ENCODE measurements at places on chromosomes 2 and 18. TPM values are rescaled to one million over a fixed set of nuclear protein-coding genes. Genes with fewer than 3 reads are reported as not detected.

DNA sequence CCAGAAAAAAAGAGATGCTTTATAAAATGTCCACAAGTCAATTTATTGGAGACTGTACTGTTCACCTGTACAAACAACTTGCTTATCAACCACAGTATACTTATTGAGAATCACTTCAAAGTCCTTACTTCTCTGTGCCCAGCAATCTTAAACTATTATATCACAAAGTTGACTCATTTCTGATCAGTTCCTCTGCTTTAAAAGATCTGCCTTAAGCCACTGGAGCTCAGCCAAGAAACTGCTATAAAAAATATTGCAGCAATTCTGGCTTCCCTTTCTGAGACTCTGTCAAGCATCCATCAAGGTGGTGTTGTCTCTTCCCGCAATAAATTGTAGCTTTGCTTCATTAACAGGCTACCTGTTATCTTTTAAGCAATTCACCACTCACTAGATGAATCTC, 375.2 kb upstream of the SPHKAP start:
- H3K27me3 ChIP-seq: no peaks in the 10 kb centered on the region
- no peaks in the 10 kb centered on the region for H3K4me1 ChIP-seq
- no peak overlapping the region for H3K4me3 ChIP-seq
- H3K36me3 ChIP-seq: no peaks in the 10 kb centered on the region
- no peak for DNase-seq

- DNase-seq: no peak
- H3K27me3 ChIP-seq: peaks cover 100% of the 10 kb centered on the region
- no peak overlapping the region for H3K27ac ChIP-seq
- peaks cover 58% of the 10 kb centered on the region for H3K4me1 ChIP-seq
- no peaks in the 10 kb centered on the region for H3K36me3 ChIP-seq
Measured at GRCh38 chr2:72916743-72917137, 579 bp upstream of the EMX1 start.

GRCh38 chr2:84781942-84782716, 98.8 kb downstream of the TRABD2A start:
- no peak overlapping the region for H3K4me3 ChIP-seq
- no peaks in the 10 kb centered on the region for H3K4me1 ChIP-seq
- DNase-seq: no peak
- no peak overlapping the region for H3K27ac ChIP-seq

DNA sequence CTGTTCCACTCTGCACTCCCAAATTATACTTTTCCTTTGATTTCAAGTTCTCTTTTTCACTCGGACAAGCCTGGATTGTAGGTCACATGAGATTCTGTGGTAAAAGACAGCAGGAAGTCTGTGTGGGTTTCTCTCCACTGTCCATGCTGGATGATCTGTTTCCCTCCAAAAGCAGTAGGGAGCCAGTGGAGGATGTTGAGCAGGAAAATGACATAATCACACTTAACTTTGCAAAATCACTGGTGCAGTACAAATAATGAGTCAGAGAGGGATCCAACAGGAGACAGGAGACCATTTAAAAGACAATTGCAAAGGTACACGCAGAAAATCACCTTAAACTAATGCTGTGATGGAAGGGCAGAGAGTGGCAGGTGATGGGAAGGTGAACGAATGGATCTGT, 301.3 kb downstream of the ZNF407 start:
- H3K4me3 ChIP-seq: no peak overlapping the region
- no peaks in the 10 kb centered on the region for H3K27me3 ChIP-seq
- no peak for DNase-seq

- H3K27ac ChIP-seq: no peak overlapping the region
- no peaks in the 10 kb centered on the region for H3K36me3 ChIP-seq
- DNase-seq: no peak
- no peaks in the 10 kb centered on the region for H3K4me1 ChIP-seq
- H3K27me3 ChIP-seq: no peaks in the 10 kb centered on the region
Measured at GRCh38 chr2:164479460-164479859, 141.8 kb downstream of the GRB14 start.

Gene TDRD15
- not detected for total RNA-seq

DNA sequence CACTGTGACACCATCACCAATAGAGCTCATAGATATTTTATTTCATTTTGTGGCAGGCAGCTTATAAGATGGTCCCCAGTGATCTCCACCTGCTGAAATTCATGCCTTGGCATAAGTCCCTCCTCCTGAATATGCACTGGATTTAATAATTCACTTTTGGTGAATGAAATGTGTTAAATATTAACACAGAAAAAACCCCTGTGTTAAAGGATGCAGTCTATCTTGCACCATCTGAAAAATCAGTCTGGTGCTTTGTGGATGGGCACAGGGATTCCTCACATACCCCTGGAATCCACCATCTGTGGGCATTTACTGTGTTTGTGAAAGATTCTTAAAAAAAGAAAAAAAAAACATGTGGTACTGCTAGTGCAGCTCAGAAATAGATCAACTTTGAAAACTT, 26.1 kb upstream of the WIPF1 start:
- no peak overlapping the region for H3K27ac ChIP-seq
- no peak overlapping the region for H3K4me3 ChIP-seq
- peaks cover 11% of the 10 kb centered on the region for H3K4me1 ChIP-seq
- no peak for DNase-seq

GRCh38 chr2:98895901-98896300, 40.1 kb downstream of the CRACDL start:
- H3K4me1 ChIP-seq: no peaks in the 10 kb centered on the region
- H3K36me3 ChIP-seq: no peaks in the 10 kb centered on the region
- H3K27ac ChIP-seq: no peak overlapping the region
- peaks cover 2% of the 10 kb centered on the region for H3K27me3 ChIP-seq
- H3K4me3 ChIP-seq: no peak overlapping the region

DNA sequence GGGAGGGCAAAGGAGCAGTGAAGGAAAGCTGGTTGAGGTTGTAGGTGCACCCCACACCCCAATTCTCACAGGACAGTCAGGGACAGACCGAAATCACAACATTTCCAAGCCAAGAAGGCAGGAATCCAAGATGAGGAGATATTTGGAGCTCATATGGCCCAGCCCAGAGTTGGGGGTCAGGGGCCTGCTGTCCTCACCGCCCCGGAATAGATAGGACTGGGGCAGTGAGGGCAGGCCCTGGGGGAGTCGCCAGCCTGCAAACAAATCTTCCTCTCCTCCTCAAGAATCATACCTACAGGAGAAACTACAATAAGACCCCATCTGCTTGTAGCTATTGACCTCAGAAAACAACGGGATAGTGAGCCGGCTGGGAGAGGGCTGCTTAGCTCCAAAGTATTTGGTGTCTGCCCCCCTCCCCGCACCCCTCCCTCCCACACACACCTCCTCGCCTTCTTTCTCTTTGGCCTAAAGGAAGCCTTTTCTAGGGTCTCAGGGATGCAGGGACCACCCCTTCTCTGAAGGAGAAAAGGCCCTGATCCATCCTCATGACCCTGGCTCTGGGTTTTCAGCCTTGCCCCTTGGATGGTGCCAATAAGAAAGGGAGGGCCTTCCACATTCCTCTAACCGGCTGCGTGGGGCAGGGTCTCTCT, 3.8 kb downstream of the EN1 start:
- H3K36me3 ChIP-seq: no peaks in the 10 kb centered on the region
- H3K27ac ChIP-seq: no peak overlapping the region
- peak overlapping the region; percentile 60 for H3K4me3 ChIP-seq
- peaks cover 100% of the 10 kb centered on the region for H3K27me3 ChIP-seq
- DNase-seq: no peak

DNA sequence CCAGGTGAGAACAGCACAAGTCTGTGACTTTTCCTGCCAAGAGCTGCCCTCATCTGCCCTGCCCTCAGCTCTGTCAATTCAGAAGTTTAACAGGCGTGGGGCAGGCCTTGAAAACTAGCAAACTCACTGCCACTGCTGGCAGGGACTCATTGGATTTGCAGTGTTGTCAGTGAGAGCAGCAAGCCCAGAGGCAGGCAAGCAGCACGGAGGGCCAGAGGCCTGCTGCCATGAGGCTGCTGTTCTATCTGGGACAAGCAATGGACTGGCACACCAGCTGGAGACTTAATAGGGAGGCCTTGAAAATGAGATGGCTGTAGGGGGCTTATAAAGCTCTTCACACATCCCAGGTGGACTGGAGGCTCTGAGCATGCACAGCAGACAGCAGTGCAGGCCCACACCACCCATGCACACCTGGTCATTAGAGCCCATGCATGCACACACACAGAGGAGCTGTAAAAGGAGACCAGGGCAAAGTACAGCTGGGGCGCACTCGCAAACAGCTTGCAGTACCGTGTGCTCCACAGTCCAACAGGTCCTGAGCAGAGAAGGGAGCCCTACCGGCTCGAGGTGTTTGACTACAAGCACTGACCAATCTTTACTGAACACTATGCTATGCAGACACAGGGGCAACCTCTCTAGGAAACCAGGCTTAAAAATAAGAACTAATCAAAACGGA, 28.7 kb downstream of the MGAT4A start:
- no peaks in the 10 kb centered on the region for H3K36me3 ChIP-seq
- peak overlapping the region; percentile 29 for H3K4me3 ChIP-seq
- H3K27me3 ChIP-seq: no peaks in the 10 kb centered on the region
- peak overlapping the region; percentile 84 for H3K27ac ChIP-seq
